Activated CD8-positive, alpha-beta memory T cell treated with anti-CD3 and anti-CD28 coated beads, Interleukin-2, amount 50 U/mL, for 48 hours (primary cell): ENCODE measurements at places on chromosomes 5 and 9.

DNA sequence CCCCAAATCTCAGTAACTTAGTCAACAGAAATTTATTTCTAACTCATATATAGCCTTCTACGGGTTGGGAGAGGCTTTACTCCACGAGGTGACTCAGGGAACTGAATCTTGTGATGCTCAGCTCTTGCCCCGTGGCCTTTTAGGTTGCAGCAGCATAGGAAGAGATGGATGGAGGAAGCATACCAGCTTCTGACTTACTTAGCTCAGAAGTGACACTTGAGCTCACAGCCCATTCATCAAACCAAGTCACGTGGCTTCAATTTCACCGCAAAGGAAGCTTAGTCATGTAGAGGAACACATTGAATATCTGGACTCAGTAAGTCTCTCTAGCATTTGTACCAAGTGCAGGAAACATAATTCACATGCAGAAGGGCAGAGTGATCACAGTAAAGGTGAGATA, 124.1 kb upstream of the KCNN2 start:
- no peak for DNase-seq

DNA sequence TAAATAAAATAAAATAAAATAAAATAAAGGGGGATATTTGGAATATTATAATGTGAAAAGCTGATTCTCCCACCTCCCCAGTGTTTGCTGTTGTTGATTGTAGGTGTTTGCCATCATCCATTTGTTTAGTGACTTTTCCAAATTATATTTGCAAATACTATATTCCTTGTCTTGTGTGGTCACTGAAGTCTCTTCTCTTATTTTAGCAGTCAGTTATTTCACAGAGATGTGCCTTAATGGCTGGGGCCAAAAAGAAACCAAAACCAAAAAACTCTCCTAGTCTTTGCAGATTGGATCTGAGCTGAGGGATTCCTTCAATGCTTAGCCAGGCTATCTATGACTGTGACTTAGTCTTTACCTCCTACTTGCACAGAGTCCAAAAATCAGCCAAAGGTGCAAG, 70.9 kb upstream of the ZNF169 start:
- DNase-seq = no peak

DNA sequence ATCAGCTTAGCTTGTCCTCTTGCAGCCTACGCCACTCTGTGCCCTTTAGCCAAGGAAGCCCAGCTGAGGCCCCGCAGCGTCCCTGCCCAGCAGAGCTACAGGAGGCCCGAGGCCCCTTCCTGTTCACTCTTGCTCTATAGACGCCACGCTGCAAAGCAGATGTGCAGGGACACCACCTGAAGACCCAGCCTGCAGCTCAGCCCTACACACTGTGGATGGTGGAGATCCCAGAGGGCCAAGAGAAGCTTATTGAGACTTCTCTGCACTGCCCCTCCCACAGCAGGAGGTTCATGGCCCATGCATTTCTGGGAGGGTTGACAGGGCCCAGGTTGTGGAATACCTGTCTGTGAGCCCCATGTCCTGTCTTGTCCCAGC, 33.6 kb downstream of the IRF1 start:
- peak; percentile 57 for DNase-seq

DNA sequence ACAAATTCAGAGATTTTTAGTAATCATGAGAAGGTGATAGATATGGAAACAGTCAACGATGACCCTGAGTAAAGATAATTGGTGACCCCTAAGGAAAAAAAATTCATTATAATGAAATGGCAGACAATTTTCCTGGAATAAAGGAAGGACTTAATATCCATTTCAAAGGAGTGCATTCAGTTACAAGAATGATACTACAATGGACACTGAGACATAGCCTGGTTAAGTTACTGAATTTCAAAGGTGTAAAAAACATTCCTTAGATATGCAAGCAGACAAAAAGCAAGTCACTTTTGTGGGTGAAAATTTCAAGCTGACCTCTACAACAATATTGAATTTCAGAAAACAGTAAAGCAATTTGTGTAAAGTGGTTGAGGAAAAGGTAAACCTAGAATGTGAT, 1012.5 kb upstream of the SEMA6A start:
- DNase-seq = no peak

- DNase-seq = no peak
These were observed 63.9 kb downstream of the MAT2B start for GRCh38 chr5:163569284-163569683.

GRCh38 chr5:132800545-132800944, 12.6 kb upstream of the SOWAHA start:
- DNase-seq = no peak

DNA sequence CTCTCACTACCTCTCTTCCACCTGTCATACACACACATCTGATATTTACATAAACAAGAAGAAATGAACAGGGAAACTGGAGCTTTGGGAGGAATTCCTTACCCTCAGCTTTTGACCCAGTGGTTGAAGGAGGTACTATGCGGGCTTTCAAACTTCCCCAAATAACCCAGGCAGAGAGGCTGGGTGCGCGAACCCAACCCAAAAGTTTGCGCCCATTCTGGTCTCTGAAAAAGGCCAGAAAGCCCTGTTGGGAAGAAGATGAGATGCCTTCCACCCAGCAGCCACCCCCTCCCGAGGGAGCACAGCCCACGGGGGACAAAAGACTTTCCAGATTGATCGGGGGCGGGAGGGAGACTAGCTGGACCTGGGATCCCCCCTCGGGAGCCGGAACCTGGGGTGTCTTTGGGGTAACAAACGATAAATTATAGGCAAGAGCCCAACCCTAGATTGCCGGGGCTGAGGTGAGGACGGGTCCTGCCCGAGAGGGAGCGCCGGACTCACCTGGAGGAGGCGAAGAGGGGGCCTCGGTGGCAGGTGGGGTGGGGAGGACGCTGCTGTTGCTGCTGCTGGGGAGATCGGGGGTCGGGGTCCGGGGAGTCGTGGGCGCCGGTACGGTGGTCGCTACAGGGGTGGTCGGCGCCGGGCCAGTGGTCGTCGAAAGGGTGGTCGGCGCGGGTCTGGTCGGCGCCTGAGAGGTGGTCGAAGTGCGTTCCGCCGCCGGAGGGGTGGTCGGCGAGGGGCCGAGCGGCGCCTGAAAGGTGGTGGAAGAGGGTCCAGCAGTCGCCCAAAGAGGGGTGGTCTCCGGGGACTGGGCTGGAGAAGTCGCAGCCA, 798 bp downstream of the MEGF9 start:
- DNase-seq = peak; percentile 67

GRCh38 chr5:17929171-17929570, 294.9 kb downstream of the TAF11L14 start:
- no peak for DNase-seq

GRCh38 chr5:177454397-177455035, 7.9 kb downstream of the PRR7 start:
- peak; percentile 100 for DNase-seq

DNA sequence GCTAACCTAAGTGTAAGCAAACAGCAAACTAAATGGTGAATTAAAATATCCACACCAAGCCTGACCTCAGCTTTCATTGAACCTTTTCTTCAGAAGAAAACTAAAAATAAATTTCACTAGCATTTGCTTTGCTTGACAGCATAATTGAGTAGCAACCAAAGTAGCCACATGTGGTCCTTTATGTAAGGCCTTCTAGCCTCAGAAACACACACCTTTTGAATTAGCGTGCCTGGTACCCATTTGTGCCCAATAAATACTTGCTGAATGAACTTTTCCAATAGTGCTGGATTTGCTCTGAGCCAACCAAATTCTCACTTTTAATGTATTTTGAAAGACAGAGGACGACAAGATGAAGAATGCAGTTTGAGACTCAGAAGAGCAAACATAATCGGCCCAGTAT, 2.1 kb upstream of the NIPBL start:
- DNase-seq = no peak

DNA sequence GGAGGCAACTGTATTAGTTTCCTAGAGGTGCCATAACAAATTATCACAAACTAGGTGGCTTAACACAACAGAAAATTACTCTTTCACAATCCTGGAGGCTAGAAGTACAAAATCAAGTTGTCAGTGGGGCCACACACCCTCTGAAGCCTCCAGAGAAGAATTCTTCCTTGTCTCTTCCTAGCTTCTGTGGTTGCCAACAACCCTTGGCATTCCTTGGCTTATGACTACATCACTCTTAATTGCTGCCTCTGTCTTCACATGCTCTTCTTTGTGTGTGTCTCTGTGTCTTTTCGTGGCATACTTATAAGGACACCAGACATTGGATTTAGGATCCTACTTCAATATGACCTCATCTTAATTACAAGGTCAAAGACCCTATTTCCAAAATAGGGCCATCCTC, 327.5 kb downstream of the CHSY3 start:
- DNase-seq = no peak

GRCh38 chr5:110195288-110195687, 505.6 kb downstream of the MAN2A1 start:
- no peak for DNase-seq

DNA sequence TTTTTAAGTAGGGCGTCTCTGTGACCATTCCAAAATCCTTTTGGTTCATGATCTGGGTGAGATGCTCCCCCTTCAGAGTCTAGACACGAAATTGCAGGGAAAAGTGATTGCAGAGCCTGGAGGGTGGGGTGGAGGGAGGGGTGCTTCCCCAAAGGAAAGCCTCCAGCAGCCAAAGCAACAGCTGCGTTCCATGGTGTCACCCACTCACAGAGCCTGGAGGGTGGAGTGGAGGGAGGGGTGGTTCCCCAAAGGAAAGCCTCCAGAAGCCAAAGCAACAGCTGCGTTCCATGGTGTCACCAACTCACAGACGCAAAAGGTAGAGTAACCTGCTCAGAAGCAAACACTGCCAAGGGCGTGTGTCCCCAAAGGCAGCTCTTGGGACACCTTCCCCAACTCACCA, 22.6 kb downstream of the SLC6A18 start:
- DNase-seq = no peak

DNA sequence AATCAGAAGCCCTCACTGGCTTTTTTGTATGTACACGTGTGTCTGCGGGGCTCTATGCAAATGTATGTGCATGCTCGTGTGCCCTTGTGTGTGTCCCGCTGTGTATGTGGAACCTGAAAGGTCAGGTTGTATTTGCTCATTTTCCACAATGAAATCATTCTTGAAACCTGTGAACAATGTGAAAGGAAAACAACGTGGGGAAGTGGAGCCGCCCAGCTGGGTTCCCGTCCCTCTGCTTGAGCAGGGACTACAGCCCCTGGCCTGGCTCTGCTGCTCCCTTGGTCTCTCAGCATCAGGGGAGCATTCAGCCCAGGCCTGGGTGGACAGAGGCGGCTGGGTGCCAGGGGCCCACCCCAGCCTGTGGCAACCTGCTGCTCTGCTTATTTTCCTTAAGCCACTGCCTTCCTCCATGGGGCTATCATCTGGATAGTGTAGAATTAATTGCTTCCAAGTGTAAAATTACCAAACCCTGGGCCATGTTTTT, 3.0 kb downstream of the ECSCR start:
- DNase-seq = no peak

DNA sequence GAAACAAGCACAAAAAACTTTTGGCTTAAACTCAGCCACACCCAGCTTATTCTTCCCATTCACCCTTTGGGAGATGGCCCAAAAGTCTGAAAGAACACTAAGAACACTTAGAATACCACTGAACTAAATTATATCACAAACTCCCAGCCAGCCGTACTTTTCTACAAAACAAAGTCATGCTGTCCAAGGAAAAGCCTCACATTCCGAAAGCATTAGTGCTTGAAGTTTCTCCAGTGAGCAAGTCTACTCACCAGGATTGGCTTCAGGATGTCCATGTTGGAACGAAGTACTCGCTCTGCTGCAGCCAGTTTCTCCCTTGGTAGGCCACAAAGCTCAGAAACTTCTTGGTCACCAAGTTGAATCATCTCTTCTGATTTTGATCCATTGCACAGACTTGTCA, 69.7 kb downstream of the ABCA1 start:
- no peak for DNase-seq

DNA sequence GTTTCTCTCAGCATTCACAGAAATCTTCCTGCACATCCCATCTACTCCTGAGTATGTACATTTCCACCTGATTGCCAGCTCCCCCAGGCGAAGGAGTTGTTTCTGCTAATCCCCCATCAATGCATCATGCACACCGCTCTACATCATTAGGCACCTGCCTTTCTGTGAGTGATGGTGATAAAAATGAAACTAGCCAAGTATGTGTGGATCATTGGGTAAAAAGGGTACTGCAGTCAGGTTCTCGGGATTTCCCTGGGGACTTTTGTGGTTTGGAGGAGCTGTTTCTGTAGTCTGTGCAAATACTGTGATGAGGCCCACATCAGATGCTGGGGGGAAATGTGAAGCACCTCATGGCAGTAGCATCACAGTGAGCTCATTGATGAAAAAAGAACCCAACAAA, 30.4 kb downstream of the CAMK4 start:
- peak; percentile 77 for DNase-seq

- no peak for DNase-seq
These were observed 36.9 kb upstream of the LURAP1L start for GRCh38 chr9:12737871-12738270.

DNA sequence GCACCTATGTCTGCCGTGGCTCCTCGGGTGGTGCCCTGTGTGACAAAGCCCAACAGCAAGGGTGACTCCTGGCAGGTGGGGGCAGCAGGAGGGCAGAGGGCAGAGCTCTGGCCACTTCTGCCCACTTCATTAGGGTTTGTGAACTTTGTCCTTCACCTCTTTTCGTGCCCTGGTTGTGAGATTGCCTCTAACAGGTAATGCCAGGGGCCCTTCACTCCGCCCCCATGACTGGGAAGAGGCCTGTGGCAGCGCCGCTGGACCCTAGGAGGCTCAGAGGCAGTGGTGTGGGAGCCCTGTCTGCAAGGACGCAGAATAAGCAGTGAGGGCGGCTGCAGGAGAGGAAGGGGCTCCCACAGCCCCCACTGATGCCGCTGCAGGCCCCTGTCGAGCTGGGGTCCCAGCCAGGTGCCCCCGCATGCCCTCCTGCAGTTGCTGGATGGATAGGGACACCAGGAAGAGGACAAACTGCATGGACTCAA, 108.7 kb upstream of the LMX1B start:
- DNase-seq = no peak

DNA sequence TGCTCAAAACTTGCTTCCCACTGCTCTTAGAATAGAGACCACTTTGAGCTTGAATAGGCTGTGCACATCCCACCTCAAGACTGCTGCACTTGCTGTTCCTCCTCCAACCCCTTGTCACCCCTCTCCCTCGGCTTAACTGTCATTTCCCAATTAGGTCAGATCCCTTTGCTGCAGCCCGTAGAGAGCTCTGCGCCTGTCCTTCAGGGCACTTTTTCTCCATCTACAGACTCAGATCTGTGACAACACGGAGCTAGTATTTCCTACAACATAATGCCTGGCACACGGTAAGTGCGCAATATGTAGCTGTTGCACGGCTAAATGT, 485 bp upstream of the HABP4 start:
- no peak for DNase-seq
